T-helper 22 cell (primary cell): ENCODE measurements at places on chromosomes 13 and 19.

DNA sequence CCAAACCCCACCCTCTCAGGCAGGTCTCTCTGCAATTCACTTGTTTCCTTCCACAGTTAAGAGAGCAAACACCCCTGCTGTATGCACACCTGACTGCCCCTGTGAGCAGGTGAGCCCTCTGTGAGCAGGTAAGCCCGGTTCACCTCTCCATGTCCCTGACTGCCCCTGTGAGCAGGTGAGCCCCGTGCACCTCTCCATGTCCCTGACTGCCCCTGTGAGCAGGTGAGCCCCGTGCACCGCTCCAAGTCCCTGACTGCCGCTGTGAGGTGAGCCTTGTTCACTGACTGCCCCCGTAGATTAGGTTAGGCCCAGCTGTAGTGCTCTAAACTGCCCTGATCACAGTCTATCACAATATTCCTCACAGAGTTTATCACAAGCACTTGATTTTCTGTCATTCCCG, 29.2 kb downstream of the TMTC4 start:
- DNase-seq: no peak

DNA sequence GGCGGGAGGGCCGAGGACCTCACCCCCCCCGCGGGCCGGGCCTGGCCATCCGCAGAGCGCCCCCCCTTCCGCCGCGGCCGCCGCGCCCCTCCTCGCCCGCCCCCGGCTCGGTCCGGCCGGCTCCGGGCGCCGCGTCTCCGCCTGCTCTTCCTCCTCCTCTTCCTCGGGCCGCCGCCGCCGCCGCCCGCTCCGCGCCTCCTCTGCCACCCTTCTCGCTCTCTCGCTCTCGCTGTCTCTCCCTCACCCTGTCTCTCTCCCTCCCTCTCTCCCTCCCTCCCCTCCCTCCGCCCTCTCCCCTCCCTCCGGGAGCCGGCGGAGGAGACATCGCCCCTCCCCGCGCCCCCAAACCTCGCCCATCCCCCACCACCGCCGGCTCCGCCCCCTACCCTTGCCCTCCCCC, at the start of gene SHANK1:
Gene SHANK1 (minus strand): TSS at position 237 of the 400 bp plus-strand sequence. CDS start 2,883 bp downstream, outside the sequence.
- DNase-seq: no peak

DNA sequence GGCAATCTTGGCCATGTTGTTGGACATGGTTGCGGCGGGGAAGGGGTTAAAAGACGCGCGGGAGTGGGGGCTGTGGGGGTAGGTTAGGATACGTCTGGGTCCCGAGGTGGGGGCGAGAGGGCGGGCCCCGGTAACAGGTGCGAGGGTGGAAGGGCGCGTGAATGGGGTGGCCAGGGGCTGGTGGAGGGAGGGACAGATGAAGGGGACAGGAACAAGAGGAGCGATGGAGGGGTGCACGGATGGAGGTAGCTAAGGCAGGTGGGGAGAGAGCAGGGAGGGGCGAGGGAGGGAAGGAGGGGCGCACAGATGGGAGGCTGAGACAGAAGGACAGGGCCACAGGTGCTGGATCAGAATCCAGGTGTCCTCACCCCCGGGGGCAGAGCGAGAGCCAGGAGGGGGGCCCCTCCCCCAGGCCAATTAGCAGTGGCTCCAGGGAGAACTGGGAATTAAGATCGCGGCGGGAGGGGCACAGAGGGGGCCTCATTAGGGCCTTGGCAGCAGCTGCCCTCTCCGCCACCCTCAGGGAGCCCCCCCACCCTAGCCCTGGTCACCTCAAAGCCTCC, 1.3 kb downstream of the GNG8 start:
- DNase-seq: no peak

DNA sequence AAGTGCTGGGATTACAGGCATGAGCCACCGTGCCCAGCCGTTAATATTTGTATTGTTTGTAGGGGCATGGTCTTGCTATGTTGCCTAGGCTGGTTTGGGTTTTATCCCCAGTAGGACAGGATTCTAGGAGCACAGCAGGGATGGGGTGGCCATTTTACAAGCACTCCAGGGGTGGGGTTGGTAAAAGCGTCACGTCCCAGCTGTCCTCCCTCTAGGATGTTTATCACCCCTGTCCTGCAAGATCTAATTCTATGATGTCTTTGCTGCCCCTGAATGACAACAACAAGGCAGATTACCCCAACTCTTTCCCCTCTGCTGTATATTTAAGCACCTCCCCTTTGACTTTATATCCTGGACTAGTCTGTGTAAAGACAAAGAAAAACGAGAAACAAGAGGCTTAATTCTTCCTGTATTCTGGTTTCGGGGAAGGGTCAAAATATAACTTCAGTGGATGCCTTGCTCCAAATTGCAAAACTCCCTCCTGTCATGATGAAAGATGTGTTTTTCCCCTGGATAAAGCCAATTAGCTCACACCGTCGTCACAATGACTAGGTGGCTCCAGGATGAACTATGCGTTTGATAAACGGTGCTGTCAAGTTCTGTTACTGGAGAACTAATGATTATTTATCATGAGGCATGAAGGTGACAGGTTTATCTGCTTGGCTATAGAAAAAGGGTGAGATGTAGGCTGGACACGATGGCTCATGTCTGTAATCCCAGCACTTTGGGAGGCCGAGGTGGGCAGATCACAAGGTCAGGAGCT, 27.8 kb upstream of the OR1M1 start:
- DNase-seq: no peak

DNA sequence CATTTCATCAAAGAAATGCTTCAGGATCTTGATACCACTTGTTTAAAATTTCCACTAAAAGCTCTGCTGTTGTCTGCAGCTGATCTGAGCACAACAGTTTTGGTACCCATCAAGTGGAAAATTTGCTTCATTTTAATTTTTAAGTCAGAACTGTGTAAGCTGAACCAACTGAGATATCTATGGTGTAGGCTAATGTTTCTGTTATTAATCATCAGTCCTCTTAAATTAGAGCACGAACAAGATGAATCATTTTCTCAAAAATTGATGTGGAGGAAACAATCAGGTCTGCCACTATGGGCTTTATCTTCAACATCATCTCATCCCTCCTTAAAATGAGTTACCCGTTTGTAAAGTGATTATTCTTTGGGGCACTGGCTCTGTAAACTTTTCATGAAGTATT, 221.5 kb upstream of the NBEA start:
- DNase-seq: no peak

GRCh38 chr13:100610391-100611347, 22.1 kb upstream of the GGACT start:
- DNase-seq: no peak

DNA sequence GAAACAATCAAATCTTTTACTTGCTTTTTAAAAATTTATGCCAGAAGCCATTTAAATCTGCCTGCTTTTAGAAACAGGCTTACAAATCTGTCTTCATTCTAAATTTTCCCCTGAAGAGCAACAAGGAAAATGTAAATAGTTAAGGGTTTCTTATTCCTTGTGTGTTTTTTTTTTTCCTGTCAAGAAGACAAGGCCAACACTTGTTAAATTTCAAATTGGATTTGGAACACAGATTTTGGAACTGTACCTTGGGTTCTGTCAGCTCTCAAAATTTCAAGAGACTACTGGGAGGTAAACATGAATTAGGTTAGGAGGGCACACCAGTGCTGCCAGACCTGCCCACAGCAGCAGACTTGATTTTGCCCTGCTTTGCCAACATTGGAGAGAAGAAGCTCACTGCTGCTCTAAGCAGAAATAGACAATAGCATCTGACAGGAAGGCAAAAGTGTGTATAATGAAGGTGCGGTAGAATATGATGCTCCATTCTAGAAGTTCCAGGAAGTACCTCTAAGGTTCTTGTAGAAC, 121.7 kb downstream of the NHLRC3 start:
- DNase-seq: no peak

- no peak for DNase-seq
These were observed 358.6 kb downstream of the TDRD3 start for GRCh38 chr13:60755380-60756163.

DNA sequence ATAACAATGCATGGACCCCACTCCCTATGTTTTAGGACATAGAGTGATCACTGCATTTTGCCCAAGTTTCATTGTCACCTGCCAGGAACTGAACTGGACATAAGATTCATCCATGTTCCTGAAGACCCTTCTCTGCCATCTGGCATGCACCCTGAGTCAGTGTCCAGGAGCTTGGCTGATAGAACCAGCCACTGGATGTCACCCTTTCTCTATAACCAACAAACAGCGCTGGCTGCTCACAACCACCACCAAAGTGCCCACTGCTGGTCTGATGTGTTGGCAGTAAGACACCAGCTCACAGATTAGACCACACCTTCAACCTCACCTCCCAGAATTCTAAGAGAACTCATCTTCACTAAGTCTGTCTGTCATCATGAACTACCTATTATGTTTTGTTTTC, 333.4 kb downstream of the ITGBL1 start:
- no peak for DNase-seq

DNA sequence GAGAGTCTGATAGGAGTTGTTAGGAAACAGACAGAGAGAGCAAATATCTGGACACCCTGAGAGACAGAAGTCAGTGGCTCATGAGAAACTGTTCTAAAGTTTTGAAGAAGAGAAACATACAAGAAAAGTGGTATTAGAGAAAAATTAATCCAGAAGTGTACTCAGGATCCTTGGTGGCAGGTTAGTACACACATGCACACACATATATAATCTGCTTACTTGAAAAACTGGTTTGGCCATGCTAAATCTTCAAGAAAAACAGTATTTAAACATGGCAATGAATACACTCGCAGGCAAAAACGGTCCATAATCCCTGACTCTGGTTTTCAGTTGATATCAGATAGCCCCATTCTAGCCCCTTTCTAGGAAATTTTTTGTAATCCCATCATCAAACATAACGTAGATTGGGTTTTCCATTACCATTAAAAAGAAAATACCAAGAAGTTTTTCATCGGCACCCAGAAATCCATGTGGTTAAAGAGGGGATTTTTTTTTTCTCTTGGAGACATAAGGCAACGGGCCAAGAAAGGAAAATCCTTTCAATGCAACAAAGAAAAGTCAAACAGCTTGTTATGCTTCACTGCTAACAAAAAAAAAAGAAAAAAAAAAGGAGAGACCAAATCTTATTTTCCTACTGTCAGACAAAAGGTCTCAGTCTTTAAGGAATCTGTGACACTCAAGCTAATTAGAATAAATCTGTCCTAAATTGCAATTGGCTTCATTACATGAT, 178.0 kb upstream of the MIR17HG start:
- DNase-seq: no peak

DNA sequence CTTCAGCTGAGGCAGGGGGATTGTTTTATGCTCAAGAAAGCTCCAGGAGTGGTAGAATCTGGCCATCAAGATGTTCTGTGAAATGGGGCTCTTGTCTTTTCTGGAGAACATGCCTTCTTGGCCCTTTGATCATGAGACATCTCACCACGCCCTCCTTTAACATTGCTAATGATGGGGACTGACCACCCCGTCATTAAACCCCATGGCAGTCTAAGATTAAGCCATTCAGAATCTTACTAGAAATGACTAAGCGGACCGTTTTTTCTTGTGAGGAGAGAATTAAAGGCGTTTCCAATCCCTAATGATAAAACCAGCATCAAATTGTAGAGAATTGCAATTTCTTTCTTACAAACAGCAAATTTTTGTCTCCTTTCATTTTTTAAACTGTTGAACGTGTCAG, 89.4 kb downstream of the COL4A2 start:
- no peak for DNase-seq

DNA sequence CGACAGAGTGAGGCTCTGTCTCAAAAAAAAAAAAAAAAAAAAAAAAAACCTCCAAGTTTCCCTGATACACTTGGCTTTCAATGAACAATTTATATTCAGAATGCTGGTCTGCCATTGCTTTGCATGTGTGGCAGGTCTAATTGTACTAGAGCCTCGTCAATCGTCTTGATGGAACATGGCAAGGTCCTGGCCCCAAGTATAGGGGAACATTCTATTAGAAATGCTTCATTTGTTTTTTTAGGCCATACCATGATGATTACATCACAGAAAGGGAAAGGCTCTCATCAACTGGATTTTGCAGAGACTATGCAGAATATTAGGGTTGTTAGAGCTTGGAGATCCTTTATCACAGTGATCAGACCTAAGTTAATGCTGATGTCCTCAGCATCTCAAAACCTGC, 28.0 kb downstream of the SPRY2 start:
- no peak for DNase-seq

GRCh38 chr13:42681326-42682100, 99.9 kb upstream of the FAM216B start:
- DNase-seq: no peak

GRCh38 chr19:55400281-55401087, 7.1 kb downstream of the UBE2S start:
- DNase-seq: no peak

DNA sequence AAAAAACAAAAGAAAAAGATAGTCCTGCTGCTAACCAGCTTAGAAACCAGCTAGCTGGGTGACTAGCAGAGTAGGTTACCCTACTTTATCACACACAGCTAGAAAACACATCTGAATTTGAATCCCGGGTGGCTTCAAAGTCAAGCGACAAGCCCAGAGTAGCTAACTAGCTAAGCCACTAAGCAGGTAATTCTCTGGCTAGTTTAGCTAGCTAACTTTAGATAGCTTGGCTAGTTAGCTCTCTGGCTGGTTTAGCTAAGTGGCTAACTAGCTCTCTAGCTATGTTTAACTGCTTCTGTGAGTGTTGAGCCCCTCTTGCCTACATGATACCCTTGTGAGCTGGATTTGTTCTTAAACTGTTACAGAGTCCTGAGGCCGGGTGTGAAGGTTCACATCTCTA, 12.4 kb downstream of the MYH14 start:
- DNase-seq: no peak
